ENCODE measurements at places on chromosomes 4 and X.

DNA sequence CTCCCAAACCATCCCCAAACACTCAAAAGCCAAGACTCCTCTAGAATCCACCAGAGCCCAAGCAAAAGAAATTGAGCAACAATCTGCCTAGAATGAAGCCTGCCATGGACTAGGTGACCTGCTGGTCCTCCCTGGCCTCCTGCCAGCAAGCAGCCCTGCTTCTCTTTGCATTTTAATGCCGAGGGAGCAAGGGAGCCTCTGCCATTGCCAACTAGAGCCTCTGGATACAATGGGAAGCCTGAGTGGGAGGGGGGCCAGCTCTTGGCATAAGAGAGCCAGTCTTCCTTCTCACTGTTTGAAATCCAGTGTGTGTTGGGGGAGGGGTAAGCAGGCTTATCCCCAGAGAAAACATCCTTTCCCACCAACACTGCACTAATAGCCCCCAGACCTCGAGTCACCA, 1.5 kb upstream of the GDPD2 start:
- DNase-seq, result no peak

- no peak for DNase-seq
Observed at GRCh38 chr4:70651864-70652506, 14.3 kb downstream of the JCHAIN start.

DNA sequence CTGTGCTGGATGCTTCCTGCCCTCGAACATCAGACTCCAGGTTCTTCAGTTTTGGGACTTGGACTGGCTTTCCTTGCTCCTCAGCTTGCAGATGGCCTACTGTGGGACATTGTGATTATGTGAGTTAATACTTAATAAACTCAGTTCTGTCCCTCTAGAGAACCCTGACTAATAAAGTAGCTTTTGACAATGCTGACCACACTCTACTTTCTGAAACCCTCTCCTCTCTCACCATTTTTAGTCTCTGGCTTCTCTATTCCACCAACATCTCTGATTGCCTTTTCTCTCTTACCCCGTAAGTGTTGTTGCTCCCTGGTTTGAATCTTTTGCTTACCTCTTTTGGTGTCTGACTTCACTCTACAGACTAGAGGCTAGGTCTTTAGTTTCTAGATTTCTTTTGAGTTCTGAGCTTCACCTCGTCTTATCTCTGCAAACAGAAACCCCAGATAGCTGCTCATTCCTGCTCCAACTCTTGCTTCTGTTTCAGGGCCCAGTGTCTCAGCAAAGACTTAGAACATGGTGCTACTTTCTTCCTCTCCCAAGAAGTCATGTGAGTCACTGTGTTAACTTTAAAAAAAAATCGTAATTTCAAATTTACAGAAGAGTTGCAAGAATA, 11.4 kb downstream of the TMSB4X start:
- DNase-seq, result no peak

GRCh38 chr4:7000421-7001176, 42.6 kb upstream of the TADA2B start:
- DNase-seq, result no peak

- no peak for DNase-seq
Observed at GRCh38 chr4:98430708-98431403, 169.7 kb downstream of the RAP1GDS1 start.

- no peak for DNase-seq
Observed at GRCh38 chr4:109078724-109079123, 223.7 kb downstream of the COL25A1 start.

GRCh38 chr4:38873290-38873944, 5.8 kb downstream of the FAM114A1 start:
- DNase-seq, result no peak

DNA sequence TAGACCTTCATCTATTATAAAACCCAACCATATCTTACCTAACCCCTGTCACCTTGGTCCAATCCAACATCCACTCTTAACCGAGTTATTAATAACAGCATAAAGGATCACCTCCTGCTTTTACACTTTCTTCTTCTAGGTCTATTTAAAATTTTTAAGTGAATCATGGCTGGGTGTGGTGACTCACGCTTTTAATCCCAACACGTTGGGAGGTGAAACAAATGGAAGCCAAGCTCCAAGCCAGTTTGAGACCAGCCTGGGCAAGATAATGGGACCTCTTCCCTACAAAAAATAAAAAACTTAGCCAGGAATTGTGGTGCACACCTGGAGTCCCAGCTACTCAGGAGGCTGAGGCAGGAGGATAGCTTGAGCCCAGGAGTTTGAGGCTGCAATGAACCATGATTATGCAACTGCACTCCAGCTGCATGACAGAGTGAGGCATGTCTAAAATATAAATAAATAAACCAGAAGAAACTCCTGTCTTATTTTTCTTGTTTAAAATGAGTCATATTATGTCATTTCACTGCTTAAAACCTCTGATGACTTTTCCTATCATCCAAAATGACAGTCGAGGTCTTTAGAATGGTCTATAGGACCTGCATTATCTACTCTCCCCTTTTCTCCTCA, 188.4 kb downstream of the GASK1B start:
- DNase-seq, result no peak

GRCh38 chr4:55546506-55546755, 278 bp downstream of the CLOCK start:
- no peak for DNase-seq

GRCh38 chr4:120432301-120432860, 365.7 kb upstream of the MAD2L1 start:
- no peak for DNase-seq

- no peak for DNase-seq
Observed at GRCh38 chrX:70196961-70197720, 19.9 kb downstream of the DGAT2L6 start.

- no peak for DNase-seq
Observed at GRCh38 chr4:1971456-1972200, 37.1 kb downstream of the NELFA start.

DNA sequence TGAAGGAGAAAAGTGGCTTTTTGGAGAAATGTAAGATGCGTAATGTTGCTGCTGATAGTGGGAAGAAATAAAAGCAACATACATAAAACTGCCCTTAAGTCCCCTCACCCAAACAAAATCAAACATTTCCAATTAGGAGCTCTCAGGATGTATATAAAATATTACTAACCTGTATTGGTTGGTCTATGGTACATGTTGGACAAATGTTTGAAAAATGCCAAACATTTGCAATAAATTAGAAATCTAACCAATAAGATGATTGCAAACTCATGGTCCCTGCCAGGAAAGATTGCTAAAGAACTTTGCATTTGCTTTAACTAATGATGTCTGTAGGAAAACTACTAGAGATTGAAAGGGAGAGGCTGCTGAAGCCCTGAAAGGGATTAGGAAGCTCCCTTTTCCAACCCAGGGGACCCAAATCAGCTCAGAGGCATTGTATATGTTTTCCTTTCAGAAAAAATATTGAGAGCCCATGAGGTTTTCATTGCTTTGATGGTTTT, 1.8 kb downstream of the SFRP2 start:
- no peak for DNase-seq

GRCh38 chrX:100447655-100448397, 37.8 kb upstream of the PCDH19 start:
- no peak for DNase-seq

- no peak for DNase-seq
Observed at GRCh38 chr4:124934916-124935315, 222.4 kb upstream of the ANKRD50 start.

- DNase-seq, result no peak
Observed at GRCh38 chrX:66961665-66962064, 322.8 kb upstream of the EDA2R start.

GRCh38 chrX:49184294-49185281, 1.6 kb downstream of the PRICKLE3 start:
- DNase-seq, result peak; percentile 33

GRCh38 chr4:67680581-67681222, 20.3 kb downstream of the UBA6 start:
- DNase-seq, result no peak

DNA sequence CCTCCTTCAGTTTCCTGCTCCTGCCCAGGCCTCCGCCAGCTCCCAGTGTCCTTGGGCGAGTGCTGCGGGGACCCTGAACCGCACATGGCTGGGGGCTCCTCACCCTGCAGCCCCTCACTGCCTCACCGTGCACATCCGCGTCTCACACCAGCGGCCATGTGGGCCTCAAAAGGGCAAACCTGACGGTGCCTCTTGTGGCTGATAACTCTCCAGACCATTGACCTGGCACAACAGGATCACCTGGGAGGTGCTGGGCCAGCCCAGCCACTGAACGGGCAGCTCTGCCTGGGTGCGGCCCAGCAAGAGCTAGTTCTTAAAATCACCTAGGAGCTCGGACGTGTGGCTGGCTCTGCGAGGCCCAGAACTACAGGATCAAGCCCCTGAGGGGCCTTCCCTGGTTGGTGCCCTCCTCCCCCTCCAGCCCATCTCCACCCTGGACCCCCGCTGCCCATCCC, 4.1 kb upstream of the S100P start:
- no peak for DNase-seq

- no peak for DNase-seq
Observed at GRCh38 chr4:183995570-183995969, 90.5 kb downstream of the STOX2 start.

- DNase-seq, result no peak
Observed at GRCh38 chr4:74920704-74921103, 12.2 kb upstream of the PARM1 start.

DNA sequence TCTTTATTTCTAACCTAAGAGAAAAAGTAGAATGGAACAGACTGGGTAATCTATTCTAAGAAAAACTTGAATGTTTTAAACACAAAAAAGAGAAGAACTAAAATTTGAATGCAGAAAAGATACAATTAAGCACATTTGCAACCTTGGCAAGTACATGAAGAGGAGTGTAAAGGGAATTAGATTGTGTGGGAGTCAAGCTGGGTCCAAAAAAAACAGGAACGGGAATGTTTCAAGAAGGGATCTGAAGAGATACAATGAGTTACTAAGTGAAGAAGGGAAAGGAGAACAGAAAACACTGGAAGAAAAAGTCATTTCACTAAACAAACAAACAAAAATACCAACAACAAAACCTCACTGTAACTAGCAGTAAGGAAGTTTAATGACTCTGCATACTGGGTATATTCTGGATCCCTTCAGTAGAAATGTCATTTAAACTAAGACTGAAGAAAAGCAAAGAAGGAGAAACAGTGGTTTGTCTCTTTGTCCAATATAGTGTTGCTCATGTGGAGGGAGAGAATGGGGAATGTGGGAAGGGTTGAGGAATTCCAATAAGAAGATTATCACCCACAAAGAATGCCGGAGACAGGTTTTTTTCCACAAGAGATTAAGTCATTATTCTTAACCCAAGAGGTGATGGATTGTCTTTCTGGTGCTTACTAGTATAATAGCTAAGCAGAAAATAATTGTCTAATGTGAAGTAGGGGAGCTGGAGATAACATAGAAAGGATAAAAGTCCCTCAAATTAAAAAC, 50.4 kb upstream of the PTPN13 start:
- DNase-seq, result no peak

DNA sequence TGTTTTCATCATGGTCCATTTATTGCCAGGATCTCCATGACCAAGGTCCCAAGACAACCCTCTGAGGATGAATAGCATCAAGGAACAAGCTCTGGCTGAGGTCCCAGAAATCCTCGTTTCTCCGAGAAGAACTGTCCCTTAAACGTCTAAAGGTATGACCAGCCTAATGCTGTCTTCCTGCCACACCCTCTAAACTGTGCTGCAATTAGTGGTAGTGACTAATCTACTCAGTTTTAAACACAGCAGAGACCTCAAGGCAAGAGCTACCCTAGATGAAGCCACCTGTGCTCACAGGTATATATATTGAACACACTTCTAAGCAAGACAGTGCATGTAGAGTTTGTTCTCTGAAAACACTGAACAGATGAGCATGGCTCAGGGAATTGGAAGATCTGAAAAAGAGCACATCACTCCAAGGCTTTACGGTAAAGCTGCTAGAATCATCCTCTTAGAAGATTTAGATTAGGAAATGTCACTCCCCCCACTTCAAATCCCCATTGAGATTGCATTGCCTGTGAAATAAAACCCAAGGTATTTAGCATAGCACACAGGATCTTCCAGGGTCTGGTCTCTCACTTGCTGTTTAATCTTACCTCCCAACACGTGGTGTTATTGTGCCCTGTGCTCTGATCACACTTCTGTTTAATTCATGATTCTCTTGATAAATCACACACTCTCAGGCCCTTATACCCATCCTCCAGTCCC, 173.9 kb upstream of the VCX3A start:
- DNase-seq, result no peak

- no peak for DNase-seq
Observed at GRCh38 chrX:112820364-112821268, 20.0 kb downstream of the AMOT start.

Measured in NCI-H2081 treated with DMSO at 0.1 percent for 48 hours (cell line).